Eye (tissue), 1 donor: ENCODE measurements at places on chromosomes 5 and 9.

GRCh38 chr9:104743376-104743985 lies 4.0 kb upstream of the NIPSNAP3A start:
- DNase-seq, result peak; percentile 86

DNA sequence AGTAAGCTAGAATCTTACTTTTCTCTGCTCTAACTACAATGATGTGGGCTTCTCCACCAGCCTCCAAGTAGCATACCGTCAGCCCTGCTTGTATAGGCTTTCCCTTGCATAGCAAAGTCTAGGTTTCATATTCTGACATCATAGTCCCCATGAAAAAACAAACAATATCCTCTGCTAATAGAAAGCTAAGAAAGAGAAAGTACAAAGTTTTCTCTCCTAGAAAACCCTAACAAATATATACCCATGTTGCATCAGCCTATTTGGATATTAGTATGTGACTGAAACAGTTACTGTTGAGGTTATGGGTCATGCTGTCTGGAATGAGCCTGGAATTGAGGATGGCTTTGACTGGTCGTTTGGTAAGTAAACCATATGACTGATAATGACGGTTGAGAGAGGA lies 1696.0 kb downstream of the MAT2B start:
- no peak for DNase-seq

DNA sequence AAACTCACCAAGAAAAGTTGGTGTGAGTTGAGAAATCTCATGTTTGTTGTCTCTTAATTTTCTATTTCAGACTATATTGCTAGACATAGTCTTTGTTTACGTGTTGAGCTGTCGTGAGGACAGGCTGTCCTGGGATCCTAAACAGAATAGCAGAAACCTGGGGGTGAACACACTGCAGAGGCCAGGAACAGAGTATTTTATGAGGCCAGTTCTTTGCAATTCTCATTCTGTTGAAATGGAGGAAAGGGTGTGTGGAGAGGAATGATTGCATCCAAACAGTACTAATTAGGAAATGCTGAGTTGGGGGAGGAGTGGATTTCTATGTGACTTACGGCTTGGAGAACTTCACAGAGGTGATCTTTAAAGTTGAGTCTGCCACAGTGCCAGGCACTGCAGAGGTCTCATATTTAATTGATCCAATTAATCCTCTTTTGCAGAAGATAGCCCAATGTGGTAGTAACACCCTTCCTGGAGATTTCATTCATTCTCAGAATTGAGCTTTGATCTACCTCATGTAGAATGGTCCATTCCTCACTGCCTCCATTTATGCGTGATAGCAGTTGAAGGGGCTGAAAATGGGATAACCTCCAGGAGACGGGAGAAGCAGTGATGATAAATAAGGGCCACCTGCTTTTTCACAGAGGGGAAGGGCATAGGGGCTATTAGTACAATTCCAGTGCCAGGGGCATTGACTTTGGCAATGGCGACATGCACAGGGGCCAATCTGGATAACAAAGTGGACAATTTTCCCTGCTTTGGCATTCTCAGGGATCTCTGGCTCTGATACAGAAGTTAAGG lies 84.7 kb upstream of the TNFAIP8 start:
- no peak for DNase-seq

DNA sequence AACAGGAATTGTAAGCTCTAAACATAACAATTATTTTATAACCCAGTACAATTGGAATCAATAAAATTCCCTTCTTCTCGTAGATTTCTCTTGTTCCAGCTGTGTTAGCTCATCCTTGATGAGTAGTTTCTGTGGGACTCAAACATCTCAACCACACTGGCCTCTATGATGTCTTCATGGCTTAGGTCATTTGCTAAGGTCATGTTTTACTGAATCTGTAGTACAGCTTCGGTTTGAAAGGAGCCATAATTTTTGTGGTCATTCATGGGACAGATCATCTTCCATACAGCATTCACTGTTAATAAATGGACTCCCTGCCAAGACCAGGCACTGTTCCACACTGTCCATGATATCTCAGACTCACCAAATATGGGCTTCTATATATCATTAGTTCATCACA lies 369.0 kb upstream of the RFX3 start:
- DNase-seq, result no peak

GRCh38 chr5:58930520-58930919 lies 347.6 kb downstream of the RAB3C start:
- DNase-seq, result no peak

GRCh38 chr9:120161776-120162175 lies 418.2 kb downstream of the CDK5RAP2 start:
- DNase-seq, result no peak

DNA sequence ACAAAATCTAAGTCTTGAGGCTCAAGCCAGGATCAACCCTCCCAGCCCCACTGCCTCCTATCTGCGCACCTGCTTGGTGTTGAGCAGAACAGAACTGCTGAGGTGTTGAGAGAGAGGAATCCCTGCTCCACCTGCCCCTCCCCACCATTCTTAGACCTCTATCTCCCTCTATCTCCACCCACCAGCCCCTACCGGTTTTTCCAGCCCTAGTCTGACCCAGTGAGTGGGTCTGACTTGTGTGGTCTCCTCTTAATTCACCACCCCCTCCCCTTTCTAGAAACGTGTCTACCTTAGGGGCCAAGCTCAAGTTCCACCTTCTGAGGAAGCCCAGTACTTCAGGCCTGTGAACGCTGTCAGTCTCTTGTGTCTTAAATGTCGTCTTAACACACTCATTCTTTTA lies 93.7 kb downstream of the ARHGAP26 start:
- no peak for DNase-seq

GRCh38 chr9:107647141-107647540 lies 157.6 kb upstream of the KLF4 start:
- DNase-seq, result no peak

GRCh38 chr5:159975462-159976019 lies 33.4 kb upstream of the TTC1 start:
- DNase-seq, result peak; percentile 23

GRCh38 chr9:135647884-135648283 lies 8.5 kb upstream of the GLT6D1 start:
- DNase-seq, result no peak

- DNase-seq, result no peak
Observed at GRCh38 chr9:5352637-5353248, 13.1 kb upstream of the RLN1 start.
